ENCODE measurements at places on chromosomes 5 and 9.
A peak's percentile ranks its signal among the peaks of the same experiment; 100 is the strongest.

DNA sequence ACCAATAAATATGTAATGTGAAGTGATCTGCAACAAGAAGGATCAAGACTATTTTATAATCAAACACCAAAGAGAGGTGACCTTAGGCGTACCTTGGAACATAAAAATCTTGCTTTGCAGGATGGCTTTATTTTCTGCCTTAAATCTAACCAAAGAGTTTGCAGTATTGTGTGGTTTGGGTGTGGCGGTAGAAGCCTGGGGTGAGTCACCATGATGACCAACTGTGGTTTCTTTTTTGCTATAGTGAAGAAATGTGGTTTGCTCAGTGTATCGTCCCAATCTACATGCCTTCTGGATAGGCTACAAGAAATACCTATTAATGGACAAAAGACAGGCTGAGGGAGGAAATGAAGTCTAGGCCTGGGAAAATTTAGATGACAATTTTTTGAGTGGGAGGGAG, 5.1 kb upstream of the CAST start:
- no peak overlapping the region for H3K4me3 ChIP-seq
- H3K36me3 ChIP-seq = peaks cover 3% of the 10 kb centered on the region
- H3K27ac ChIP-seq = peak overlapping the region; percentile 40
- H3K27me3 ChIP-seq = peaks cover 52% of the 10 kb centered on the region
- DNase-seq = peak; percentile 58

DNA sequence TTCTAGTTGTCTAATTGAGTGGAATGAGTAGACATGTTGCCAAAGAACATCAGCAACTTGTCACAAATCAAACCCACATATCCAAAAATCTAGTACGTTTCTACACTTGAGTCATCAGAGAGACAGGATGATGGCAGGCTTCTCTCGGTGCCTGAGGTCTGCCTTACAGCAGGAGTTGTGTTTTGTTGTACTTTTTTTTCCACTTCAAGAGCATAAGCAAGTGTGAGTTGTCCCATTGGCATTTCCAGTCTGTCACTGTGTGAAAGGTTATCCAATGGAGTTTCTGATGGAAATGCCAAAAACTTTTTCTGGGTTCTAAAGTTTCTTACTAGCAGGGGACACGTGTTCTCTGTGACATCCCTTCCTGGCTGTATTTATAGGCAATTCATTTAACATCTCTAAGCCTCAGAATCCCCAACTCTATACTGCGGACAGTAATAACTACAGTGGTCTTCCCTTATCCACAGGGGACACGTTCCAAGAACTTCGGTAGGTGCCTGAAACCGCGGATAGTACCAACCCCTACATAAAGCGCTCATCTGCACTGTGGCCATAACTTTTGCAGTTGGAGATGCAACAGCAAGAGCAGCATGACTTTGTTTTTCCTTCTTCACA, 246.5 kb downstream of the SYK start:
- DNase-seq = peak; percentile 60
- peak overlapping the region; percentile 45 for H3K4me3 ChIP-seq
- peak overlapping the region; percentile 85 for H3K27ac ChIP-seq
- H3K27me3 ChIP-seq = peaks cover 47% of the 10 kb centered on the region
- peaks cover 31% of the 10 kb centered on the region for H3K4me1 ChIP-seq

- H3K36me3 ChIP-seq = peaks cover 15% of the 10 kb centered on the region
- no peak for DNase-seq
- peaks cover 53% of the 10 kb centered on the region for H3K4me1 ChIP-seq
- H3K27ac ChIP-seq = no peak overlapping the region
- no peak overlapping the region for H3K4me3 ChIP-seq
Observed at GRCh38 chr5:36882250-36882649, 5.7 kb downstream of the NIPBL start.

DNA sequence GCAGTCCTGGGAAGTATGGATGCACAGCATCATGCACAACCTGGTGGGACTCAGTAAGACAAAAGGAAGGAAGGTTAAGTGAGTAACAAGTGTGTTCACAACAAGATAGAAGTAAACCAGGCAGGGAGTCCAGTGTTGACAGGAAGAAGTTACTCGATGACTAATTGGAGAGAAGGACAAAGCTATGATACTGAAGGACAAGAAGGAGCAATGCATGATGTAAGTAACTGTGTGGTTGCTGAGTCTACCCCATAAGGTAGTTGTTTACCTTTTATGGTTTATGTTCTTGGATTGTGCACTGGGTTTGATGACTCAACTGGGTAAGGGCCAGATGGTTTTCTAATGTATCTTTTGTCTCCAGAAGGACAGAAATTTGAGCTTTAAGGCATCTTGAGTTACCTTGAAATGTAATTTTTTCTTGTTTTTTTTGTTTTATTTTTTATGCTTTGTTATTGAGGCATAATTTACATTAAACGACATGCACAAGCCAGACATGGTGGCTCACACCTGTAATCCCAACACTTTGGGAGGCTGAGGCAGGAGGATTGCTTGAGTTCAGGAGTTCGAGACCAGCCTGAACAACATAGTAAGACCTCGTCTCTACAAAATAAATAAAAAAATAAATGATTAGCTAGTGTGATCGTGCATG, 89.2 kb upstream of the CAST start:
- no peak overlapping the region for H3K27ac ChIP-seq
- peaks cover 15% of the 10 kb centered on the region for H3K27me3 ChIP-seq

GRCh38 chr5:173371400-173371799, 43.2 kb upstream of the STC2 start:
- H3K27ac ChIP-seq = no peak overlapping the region
- peaks cover 7% of the 10 kb centered on the region for H3K27me3 ChIP-seq
- no peak overlapping the region for H3K4me3 ChIP-seq
- H3K36me3 ChIP-seq = no peaks in the 10 kb centered on the region

DNA sequence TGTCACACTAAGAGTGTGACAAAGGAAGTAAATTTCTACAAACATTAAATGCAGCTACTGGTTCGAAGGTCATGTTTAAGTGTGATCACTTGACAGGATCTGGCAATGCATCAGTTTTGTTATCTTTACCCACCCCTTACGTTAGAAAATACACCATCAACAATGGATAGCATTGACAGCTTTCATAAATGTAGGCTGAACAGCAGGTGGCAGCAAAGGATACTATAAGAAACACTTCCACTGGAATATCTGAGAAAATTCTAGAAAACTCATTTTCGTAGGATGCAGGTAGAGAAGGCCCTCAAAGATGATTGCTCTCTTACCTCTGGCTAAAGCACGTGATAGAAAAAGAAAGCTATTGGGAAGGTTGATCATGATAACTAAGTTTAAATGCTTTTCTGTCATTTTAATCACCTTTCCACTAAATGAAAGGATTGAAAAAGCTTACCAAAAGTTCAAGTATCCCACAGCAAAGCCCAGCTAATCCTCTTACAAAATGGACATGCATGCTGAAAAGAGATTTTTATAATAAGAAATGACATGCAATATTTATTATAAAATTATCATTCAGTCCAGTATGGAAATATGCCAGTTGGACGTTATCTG, 292.5 kb downstream of the PARP8 start:
- H3K36me3 ChIP-seq = no peaks in the 10 kb centered on the region
- peak; percentile 44 for DNase-seq
- H3K4me3 ChIP-seq = no peak overlapping the region

GRCh38 chr5:78554670-78555069, 93.9 kb downstream of the LHFPL2 start:
- H3K4me3 ChIP-seq = no peak overlapping the region
- no peak overlapping the region for H3K27ac ChIP-seq
- peaks cover 5% of the 10 kb centered on the region for H3K4me1 ChIP-seq

- no peaks in the 10 kb centered on the region for H3K4me1 ChIP-seq
- DNase-seq = no peak
- H3K27ac ChIP-seq = no peak overlapping the region
- no peaks in the 10 kb centered on the region for H3K27me3 ChIP-seq
Observed at GRCh38 chr9:110672873-110673510, 4.4 kb downstream of the MUSK start.

DNA sequence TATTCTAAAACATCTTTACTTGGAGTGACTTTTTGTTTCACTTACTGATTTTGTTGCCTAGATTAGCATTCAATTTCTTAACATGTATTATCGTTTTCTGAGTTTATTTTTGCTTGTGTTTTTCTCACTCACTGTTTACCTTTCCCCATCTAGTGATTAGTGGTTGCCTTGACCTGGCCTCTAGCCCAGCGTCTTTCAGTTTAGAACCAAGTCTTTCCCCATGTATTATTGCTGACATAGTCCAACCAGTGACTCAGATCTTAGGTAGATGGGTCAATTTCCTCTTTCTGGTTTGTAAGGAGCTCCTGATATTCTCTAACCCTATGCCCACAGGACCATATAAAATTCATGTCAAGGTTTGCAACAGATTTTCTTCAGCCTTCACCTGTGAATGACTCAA, 135.5 kb downstream of the PRR16 start:
- H3K27ac ChIP-seq = no peak overlapping the region
- no peaks in the 10 kb centered on the region for H3K4me1 ChIP-seq
- DNase-seq = no peak
- no peaks in the 10 kb centered on the region for H3K36me3 ChIP-seq
- no peak overlapping the region for H3K4me3 ChIP-seq
- H3K27me3 ChIP-seq = no peaks in the 10 kb centered on the region

- DNase-seq = no peak
- H3K4me1 ChIP-seq = no peaks in the 10 kb centered on the region
- H3K27me3 ChIP-seq = peaks cover 18% of the 10 kb centered on the region
- H3K27ac ChIP-seq = no peak overlapping the region
- no peak overlapping the region for H3K4me3 ChIP-seq
Observed at GRCh38 chr5:66351813-66352212, 207.7 kb downstream of the SREK1 start.

DNA sequence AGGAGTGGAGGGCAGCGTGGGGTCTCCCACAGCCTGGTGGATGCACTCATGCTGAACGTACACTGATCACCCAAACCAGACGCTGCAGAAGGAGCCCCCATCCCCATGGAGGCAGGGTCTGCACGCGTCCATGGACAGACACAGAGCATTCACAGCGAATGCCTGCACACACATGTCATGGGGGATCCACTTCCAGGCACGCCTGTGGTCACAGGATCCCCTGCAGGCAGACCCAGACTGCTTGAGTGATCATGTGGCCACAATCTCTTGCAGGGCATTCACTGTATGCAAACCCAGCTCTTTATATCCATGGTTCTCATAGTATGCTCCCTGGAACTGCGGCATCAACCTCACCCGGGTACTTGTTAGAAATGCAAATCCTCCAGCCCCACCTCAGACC, 5.4 kb downstream of the SNCB start:
- H3K4me3 ChIP-seq = no peak overlapping the region
- H3K36me3 ChIP-seq = no peaks in the 10 kb centered on the region
- H3K27me3 ChIP-seq = peaks cover 97% of the 10 kb centered on the region
- H3K27ac ChIP-seq = no peak overlapping the region

- no peaks in the 10 kb centered on the region for H3K36me3 ChIP-seq
- no peak overlapping the region for H3K4me3 ChIP-seq
- H3K4me1 ChIP-seq = peaks cover 5% of the 10 kb centered on the region
- H3K27ac ChIP-seq = no peak overlapping the region
- H3K27me3 ChIP-seq = peaks cover 4% of the 10 kb centered on the region
Observed at GRCh38 chr9:111874500-111874899, 22.1 kb upstream of the UGCG start.

DNA sequence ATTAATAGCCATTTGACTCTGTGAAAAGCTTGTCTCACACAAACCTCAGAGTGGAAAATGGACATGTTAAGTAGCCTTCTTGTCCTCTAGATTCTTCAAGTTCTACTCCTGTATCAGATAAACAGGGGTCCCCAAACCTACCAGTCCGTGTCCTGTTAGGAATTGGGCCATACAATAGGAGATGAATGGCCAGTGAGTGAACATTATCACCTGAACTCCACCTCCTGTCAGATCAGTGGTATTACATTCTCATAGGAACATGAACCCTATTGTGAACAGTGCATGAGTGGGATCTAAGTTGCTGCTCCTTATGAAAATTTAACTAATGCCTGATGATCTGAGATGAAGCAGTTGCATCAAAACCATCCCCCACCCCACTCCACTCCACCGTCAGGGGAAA, 136.3 kb downstream of the TMEM232 start:
- no peak overlapping the region for H3K4me3 ChIP-seq
- no peaks in the 10 kb centered on the region for H3K36me3 ChIP-seq
- DNase-seq = no peak
- no peaks in the 10 kb centered on the region for H3K4me1 ChIP-seq
- no peak overlapping the region for H3K27ac ChIP-seq

DNA sequence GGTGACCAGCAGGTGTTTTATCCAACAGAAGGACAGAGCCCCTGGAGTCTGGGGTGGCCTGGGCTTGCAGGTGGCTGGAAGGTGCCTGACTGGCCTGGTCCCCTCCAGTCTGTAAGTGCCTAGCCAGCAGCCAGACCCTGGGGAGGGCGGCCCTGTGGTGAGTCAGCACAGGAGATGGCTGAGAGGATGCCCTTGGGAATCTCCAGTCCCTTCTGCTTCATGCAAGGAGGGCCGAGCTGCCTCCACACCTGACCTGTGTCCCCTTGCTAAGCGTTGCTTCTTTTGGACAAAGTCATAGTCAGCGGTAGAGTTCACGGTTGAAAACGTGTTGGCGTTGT, 20.2 kb downstream of the OBP2B start:
- H3K36me3 ChIP-seq = no peaks in the 10 kb centered on the region
- peaks cover 17% of the 10 kb centered on the region for H3K4me1 ChIP-seq
- no peak for DNase-seq
- no peak overlapping the region for H3K27ac ChIP-seq
- H3K27me3 ChIP-seq = peaks cover 52% of the 10 kb centered on the region

- peaks cover 12% of the 10 kb centered on the region for H3K36me3 ChIP-seq
- peaks cover 83% of the 10 kb centered on the region for H3K27me3 ChIP-seq
- peaks cover 26% of the 10 kb centered on the region for H3K4me1 ChIP-seq
- no peak overlapping the region for H3K27ac ChIP-seq
Observed at GRCh38 chr5:113489299-113489698, 1.0 kb upstream of the MCC start.

GRCh38 chr5:6542421-6543345, 90.2 kb downstream of the NSUN2 start:
- DNase-seq = no peak
- H3K4me1 ChIP-seq = no peaks in the 10 kb centered on the region
- peaks cover 16% of the 10 kb centered on the region for H3K27me3 ChIP-seq
- H3K27ac ChIP-seq = no peak overlapping the region
- H3K36me3 ChIP-seq = no peaks in the 10 kb centered on the region

- no peak for DNase-seq
- H3K4me1 ChIP-seq = no peaks in the 10 kb centered on the region
- no peaks in the 10 kb centered on the region for H3K36me3 ChIP-seq
- H3K4me3 ChIP-seq = no peak overlapping the region
Observed at GRCh38 chr5:175847503-175847902, 23.9 kb upstream of the CPLX2 start.

DNA sequence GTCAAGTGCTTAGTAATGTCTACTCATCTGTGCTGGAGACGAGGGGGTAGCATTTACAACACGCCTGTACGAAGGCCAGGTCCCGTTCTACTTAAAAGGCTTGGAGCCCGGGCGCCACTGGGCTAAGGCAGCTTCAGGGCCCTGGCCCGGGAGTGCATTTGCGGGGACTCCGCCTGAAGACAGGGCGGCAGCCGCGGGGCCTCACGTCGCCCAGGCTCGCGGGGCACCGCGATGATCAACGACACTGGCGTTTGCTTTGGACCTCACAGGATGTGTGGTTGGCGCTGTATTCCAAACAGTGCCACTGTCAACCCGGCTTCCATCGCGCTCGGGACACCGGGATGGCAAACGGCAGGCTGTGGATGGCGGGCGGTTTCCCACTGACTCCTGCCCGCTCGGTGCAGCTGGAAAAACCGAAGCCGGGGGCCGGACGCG, 1.1 kb upstream of the TENT4A start:
- peak; percentile 66 for DNase-seq
- H3K27ac ChIP-seq = peak overlapping the region; percentile 95
- peaks cover 39% of the 10 kb centered on the region for H3K4me1 ChIP-seq
- peaks cover 19% of the 10 kb centered on the region for H3K27me3 ChIP-seq
- peak overlapping the region; percentile 84 for H3K4me3 ChIP-seq

Measured in activated naive CD4-positive, alpha-beta T cell treated with anti-CD3 and anti-CD28 coated beads, Interleukin-2, amount 10 ng/mL, durations not matched to agents 7 days and 5 days (primary cell).